ENCODE measurements at places on chromosomes 7 and 10.

DNA sequence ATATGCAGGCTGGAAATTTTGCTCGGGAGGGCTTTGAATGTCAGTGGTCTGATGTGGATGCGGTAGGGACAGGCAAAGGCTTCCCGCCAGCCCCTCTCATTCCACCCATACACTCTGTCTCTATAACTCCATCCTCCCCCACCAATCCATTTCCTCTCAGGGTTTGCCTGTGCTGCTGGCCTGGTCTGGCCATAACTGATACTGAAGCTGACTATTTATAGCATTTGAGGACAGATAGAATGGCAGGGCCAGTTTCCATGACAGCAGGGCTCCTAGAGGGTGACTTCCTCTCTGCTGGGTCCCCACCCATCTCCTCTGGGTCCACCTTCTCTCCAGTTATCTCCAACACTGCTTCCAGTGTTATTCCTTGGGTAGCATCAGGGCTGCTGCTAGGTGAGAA lies 6.6 kb upstream of the PDLIM1 start:
- no peak for DNase-seq

DNA sequence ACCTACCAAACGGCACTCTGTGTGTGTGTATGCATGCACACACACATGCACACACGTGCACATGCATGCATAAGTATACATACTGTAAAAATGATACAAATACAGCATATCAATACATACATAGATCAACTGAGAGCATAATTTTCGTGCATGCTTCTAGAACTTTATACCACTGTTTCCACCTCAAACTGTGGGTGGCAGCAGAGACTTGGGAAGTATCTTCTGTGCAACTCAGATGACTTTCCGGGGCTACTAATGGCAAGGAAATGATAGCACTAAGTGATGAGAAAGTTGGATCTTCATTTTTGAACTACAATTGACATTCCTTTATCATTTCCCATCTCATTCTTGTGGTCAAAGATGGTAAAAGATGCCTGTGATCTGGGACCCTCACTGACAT lies 570.7 kb downstream of the REEP3 start:
- DNase-seq: peak; percentile 4

DNA sequence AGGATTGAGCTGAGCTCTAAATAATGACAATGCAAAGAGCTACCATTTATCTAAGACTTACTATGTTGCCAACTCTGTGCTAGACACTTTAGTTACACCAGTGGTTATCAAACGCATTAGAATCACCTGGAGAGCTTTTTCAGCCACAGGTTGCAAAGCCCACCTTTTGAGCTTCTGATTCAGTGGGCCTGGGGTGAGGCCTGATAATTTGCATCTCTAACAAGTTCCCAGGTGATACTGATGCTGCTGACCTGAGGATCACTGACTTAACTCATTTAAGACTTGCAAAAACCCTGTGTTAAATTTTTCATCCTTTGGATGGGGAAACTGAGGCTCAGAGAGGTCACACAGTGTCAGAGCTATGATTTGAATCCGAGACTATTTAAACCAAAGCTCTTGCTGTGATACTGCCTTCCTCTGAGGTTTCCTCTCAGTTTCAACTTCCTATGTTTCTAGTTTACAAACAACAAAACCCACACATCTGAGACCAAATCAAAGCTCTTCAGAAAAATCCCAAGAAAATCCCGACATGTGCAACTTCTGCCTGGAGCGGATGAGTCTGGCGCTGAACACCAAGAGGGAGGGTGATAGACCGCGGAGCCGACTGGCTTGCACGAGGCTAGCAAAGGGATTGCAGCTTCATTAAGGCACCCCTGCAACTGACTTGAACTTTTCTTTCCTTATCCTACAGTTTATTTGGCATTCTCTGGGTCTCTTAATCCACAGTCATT lies 124.9 kb downstream of the CYP26A1 start:
- DNase-seq: no peak

DNA sequence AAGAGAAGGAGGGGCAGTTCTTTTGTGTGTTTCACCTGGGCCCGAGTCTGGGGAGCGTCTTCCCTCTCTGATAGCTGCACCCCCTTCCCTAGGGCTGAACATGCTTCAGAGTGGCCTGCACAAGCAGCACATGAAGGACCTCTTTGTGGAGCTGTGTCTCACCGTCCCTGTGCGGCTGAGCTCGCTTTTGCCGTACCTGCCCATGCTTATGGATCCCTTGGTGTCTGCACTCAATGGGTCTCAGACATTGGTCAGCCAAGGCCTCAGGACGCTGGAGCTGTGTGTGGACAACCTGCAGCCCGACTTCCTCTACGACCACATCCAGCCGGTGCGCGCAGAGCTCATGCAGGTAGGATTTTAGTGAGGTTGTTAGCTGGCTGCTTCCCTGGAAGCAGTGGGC lies 39.0 kb downstream of the TRRAP start:
- no peak for DNase-seq

GRCh38 chr7:111010798-111011197 lies 80.1 kb upstream of the LRRN3 start:
- no peak for DNase-seq

- no peak for DNase-seq
These were observed 2.4 kb downstream of the ZNRF2 start for GRCh38 chr7:30286749-30287148.

DNA sequence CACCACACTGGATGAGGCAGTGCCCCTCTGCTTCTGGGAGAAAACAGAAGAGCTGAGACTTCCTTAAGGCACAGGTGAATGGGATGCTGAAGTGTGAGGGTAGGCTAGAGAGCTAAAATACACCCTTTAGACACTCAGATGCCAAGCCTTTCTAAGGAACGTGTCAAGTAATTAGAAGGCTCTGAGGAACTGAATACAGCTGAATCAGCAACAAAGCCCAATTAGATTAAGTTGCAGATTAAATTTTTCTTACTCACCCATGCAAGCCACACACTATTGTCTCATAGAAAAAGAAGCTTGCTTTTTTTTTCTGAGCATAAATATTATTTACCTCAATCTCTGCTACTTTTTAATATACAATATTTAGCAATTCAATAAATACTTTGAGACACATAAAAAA lies 354.3 kb upstream of the NRG3 start:
- DNase-seq: no peak

- DNase-seq: no peak
These were observed 14.3 kb downstream of the PRTFDC1 start for GRCh38 chr10:24938076-24938475.

GRCh38 chr10:130787243-130787642 lies 524.3 kb downstream of the TCERG1L start:
- no peak for DNase-seq

GRCh38 chr10:4527281-4527970 lies 298.6 kb upstream of the AKR1E2 start:
- DNase-seq: no peak

GRCh38 chr7:28487487-28487886 lies 75.2 kb downstream of the CREB5 start:
- DNase-seq: no peak

DNA sequence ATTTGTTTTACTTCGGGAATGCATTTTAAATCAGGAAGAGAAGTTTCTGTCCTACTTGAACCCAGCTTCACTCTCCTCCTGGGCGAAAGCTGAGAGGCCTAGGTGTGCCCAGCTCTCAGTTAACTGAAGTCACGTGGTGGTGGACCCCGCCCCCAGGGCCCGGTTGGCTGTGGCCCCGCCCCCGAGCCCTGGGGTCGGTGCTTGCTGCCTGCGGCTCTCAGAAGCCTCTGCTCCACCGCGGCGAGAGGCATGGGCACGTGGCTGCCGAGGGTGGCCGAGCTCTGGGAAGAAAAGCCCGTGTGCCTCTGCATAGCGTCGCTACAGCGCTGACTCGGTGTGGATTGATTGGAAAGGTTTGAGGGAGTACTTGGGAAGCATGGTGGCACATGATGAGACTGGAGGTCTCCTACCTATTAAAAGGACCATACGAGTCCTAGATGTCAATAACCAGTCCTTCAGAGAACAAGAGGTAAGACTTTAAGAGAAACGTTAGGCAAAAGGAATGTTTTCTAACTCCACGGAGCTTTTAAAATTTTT lies 34.1 kb downstream of the NET1 start:
- DNase-seq: no peak

GRCh38 chr10:122363722-122364463 lies 10.6 kb upstream of the PLEKHA1 start:
- no peak for DNase-seq

GRCh38 chr10:97643441-97643985 lies 3.0 kb downstream of the PI4K2A start:
- no peak for DNase-seq

- DNase-seq: peak; percentile 23
These were observed 1.4 kb upstream of the CUX1 start for GRCh38 chr7:101815826-101816594.

DNA sequence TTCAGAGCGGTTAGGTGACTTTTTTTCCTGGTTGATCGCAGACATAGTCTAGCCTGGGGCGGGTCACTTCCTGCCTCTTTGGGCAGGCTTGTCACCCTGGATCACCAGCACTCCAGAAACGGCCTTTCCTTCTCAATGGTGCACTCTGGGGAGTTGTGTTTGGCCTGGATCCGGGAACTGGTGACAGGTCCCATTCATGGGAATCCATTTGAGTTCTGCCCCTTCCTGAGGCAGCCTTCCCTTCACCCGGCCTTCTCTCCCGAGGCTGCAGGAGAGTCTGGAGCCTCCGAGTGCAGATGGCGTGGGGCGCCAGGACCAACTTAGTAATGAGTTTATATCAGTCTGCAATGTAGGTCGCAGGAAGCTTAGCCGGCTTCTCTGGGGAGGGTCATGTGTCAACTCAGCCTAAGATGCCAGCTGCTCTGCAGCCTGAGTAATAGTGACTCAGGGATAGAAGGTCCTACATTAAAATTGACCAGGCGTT lies 54.2 kb downstream of the TACR2 start:
- no peak for DNase-seq

DNA sequence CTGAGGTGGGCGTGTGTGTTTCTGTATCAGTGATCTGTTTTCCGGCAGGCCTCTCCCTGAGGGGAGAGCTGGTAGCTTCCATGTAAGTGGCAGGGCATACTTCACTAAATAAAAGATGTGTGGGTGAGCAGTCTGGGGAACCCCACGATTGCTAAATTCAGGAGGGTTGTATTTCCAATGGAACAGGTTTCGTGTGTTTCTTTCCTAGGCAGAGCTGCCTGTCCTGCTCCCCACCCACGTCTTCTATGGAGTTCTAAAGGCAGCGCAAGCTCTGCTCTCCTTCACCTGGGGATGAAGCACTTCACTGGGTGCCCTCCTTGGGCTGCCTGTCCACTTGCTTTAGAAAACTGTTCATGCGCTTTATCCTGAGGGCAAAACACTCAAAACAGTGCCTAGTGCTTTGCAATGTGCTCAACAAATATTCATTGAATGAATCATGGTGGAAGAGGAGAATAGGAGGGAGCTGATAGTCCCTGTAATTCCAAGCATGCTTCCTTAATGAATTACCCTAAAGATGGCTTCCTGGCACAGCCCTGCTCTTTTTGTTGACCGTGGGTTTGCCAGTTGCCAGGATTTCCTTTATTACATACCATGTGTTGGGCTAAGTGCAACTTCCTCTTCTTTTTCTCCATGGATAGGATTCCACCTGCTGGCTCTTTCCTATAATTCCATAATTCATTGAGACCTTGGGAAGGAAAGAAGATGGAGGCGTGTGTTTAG lies 50.6 kb upstream of the SRPK2 start:
- no peak for DNase-seq

DNA sequence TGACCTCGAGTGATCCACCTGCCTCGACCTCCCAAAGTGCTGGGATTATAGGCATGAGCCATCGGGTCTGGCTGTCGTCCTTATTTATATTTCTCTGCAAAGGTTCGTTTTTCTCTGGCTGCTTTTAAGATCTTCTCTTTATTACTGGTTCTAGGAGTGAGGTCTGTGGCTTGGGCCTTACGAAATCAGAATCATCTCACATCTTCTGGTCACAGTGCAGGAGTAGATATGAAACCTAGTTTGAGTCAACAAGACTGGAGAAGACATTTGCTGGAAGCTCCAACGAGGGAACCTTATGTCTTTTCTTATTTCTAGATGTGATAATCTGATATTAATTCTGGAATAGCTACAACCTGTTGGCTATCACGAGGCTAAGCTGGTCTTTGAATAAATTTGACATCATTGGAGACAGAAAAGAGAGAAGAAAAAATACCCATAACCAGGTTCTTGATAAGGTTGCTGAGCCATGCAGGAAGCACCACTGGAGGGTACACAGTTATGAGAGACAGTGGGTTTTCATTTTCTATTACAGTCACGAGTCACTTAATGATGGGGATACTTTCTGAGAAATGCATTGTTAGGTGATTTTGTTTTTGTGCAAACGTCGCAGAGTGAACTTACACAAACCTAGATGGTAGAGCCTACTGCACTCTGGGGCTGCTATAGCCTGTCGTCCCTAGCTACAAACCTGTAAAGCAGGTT lies 25.6 kb upstream of the IL15RA start:
- DNase-seq: no peak

GRCh38 chr10:105797234-105797890 lies 1156.3 kb downstream of the SORCS3 start:
- no peak for DNase-seq

DNA sequence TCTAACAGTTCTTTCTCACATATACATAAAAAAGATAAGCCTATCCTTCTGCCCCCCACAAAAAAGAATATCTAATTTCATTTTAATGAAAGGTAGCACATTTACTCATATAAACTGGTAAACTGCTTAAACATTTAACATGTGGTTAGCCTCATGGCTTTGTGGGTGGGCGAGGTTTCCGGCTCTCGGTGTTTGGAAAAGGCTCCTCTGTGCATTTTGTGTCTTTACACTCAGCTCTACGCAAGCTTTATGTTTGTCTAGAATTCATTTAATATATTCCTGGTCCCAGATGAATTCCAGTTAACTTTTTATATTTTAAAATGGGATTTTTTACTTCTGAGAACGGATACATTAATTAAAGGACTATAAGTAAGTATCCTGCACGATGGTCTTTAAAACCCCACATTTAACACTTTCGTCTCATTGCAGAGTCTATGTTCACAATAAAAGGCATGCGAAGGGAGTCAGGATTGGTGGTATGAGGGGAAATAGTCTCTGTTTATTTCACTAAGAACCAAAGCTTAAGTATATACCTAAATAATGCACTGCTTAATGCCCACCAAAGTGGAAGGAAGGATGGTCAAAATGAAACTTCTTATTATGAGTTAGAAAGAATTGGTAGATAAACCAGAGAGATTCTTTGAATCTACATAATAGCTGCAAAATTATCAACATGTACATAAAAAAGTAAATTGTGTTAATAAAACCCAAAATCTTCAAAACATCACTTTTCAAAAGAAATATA lies 197.2 kb downstream of the CRPPA start:
- no peak for DNase-seq

- no peak for DNase-seq
These were observed 733 bp upstream of the ARL5B start for GRCh38 chr10:18658271-18659124.

DNA sequence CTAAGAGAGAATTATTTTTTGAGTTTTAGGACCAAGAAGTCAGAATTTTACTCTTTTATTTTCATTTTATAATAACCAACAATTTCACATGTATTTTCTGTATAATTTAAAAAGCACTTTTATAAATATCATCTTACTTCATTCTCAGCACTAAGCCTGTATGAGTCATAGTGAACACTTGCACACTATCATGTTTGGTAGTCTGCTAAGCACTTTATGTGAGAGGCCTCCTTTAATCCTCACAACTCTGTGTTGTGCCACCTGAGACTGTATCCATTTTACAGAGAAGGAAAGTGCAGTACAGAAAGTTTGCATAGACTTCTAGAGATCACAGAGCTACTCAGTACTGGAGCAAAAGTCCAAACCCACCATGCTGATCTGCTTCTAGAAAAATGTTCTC lies 939.6 kb downstream of the NRG3 start:
- no peak for DNase-seq
